ENCODE measurements at places on chromosomes 3 and 15. TPM values are rescaled to one million over a fixed set of nuclear protein-coding genes. Genes with fewer than 3 reads are reported as not detected.

Gene GABPB1
- total RNA-seq = 34.1 TPM

Gene MRPL3
- total RNA-seq = 86.5 TPM

DNA sequence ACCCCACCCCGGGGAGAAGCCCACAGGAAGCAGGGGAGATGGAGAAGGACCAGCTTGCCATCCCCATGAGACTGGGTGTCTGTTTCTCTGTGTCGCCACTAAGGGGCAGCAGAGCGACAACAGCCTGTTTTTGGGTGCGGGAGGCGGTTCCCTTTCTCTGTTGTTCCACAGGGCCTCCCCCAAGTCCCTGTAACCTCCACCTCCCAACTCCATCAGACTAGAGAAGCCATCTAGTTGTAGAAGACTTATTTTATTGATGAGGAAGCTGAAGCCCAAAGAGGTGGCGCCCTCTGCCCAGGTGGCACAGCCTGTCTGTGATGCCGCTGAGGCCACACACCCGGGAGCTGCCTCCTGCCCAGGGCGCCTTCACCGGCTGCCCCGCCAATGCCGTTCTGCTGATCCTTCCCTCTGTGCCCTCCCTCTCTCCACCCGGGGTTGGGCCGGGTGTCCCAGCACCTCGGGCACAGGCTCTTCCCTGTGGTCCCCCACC lies 3.9 kb upstream of the CCDC9B start:
- DNase-seq = peak; percentile 91

GRCh38 chr3:168859574-168859973 lies 763.9 kb upstream of the GOLIM4 start:
- no peak for DNase-seq

DNA sequence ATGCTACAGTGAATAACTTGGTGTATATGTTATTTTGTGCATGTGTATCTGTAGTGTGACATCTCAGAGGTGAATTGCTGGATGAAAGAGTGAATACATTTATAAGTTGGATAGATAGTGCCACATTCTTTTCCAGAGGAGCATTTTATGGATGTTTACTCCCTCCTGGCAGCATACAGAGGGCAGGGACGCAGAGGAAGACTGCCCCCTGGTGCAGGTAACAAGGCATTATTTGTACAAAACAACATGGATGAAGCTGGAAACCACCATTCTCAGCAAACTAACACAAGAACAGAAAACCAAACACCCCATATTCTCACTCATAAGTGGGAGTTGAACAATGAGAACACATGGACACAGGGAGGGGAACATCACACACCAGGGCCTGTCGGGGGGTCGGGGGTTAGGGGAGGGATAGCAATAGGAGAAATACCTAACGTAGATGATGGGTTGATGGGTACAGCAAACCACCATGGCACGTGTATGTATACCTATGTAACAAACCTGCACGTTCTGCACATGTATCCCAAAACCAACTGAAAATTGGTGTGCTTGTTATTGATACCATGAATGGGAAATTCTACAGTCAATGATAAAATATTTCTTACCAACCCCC lies 57.9 kb upstream of the CTXND1 start:
- DNase-seq = peak; percentile 52

DNA sequence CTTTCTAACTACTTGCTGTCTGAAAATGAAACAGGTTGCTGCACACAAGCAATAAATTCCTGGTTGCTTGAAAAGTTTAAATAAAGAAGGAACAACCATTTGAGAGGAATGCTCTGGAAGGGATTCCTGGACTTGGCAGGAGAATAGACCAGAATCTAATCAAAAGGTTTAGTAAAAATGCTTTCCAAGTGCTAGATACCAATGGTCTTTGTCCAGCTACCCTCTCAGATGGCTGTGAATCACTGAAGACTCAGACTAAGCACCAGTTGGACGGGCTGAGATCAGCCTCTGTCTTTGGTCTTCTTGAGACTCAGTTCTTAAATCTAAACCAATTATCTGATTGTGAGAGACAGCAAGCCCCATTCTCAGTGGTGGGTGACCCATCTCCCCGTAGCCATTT lies 27.7 kb upstream of the LPP start:
- DNase-seq = no peak

GRCh38 chr15:51796847-51797401 lies 32.5 kb upstream of the TMOD3 start:
- peak; percentile 49 for DNase-seq

- DNase-seq = no peak
These were observed 117.8 kb downstream of the XXYLT1 start for GRCh38 chr3:195153130-195153529.

- DNase-seq = no peak
These were observed 105.0 kb upstream of the GAP43 start for GRCh38 chr3:115518100-115518852.
